Suppressor macrophage treated with lipopolysaccharide for 4 hours (primary cell): ENCODE measurements at places on chromosomes 16 and 17.

- DNase-seq, result peak; percentile 53
Measured at GRCh38 chr16:21659124-21659523, 4.6 kb upstream of the OTOA start.

DNA sequence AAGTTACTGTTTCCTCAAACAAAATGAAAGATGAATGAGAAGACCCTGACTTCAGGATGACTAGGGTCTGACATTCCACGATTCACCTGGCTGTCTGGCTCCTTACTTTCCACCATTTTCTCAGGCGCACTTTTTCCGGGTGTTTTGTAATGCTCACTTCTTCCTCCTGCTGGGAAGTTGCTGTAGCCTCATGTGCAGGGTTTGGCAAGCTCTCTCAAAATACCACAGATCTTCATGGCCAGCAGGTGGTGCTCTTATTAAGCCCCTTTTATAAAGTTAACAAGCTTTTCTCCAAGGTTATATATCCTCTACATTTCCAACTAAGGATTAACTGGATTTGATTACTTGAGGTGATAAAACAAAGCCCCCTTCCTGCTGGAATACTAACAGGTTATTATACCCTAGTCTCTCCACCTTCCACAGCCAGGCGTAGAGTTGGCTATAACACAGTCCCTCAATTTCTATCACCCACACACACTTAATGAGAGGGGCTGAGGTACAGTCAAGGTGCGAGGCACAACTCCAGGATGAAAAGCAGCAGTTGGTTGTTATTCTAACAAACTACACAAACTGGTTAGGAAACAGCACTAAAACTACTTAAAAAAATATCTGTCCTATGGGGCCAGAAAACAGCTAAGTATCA, 45.4 kb downstream of the STH start:
- peak; percentile 75 for DNase-seq

DNA sequence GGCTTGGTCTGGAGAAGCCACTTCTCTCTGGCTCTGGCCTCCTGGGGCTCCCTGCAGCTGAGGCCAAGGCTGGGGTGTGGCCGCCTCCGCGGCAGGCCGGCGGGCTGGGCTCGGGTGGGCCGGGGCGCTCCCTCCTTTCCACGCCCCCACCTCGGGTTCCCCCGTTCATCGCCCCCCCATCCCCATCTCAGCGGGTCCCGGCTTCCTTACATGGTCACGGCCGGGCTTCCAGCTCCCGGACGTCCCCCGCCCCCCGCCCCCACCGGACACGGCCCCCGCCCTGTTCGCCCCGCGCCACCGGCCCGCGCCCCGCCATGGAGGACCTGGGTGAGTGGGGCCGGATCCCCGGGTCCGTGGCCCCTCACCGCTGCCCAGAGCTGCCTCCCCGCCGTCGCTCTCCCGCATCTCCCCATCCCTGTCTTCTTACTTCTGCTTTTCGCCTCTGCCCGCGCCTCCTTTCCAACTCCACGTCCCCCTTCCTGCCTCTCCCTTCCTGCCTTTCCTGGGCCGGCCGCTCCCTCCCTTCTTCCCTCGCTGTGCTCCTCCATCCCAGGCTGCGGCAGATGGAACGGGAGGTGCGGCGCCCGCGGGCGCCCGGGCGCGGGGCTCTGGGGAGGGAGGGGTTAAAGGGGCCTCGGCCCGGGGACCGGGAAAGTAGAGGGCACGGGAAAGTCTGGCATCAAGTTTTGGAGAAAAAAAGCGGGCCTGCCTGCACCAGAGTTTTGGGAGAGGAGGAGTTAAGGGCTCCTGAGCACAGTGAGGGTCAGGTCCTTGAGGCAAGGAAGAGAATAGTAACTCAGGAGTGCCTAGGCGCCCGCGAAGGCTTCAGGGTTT, at the start of gene TGFB1I1:
TSS of gene TGFB1I1 (plus strand) at position 278 of the 834 bp plus-strand sequence. CDS start at position 315, 37 bp downstream.
- no peak for DNase-seq

DNA sequence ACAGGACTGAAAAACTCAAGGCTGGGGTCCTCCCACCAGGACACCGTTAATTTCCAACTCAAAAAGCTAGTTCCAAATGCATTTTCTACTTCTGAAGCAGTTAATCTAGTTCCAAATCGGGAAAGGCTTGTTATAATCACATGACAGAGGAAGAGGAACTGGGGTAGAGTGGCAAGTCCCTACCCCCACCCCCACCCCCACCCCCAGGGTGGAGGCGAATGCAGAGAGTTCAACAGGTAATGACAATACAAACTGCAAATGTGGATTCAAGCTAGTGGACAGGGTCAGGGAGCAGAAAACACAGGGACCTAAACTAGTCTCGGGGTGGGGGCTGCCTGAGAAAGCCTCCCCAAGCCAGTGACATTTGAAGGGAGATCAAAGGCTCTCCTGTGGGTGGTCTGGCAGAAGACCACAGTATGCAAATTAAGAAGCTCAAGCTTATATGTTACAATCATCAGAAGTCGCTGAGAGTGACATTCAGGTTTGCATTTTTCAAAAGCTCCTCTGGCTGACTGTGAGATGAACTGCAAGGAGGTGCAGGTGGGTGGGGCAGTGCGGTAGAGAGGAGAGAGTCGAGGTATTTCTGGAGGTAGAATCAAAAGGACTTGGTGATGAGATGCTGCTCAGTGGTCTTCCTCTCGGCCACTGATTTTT, 56.4 kb upstream of the SLC25A19 start:
- peak; percentile 49 for DNase-seq

DNA sequence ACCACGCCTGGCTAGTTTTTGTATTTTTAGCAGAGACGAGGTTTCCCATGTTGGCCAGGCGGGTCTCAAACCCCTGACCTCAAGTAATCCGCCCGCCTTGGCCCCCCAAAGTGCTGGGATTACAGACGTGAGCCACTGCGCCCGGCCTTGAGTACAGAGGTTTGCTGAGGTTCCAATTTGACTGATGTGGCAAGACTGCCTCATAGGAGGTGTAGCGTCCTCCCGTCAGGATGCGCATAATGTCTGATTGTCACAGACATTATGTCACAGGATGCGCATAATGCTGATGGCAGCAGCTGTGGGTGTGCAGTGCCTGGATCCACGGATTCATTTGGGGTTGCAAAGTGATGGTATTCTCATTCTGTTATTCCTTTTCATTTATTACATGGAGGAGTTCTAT, 45.2 kb downstream of the HAPSTR1 start:
- DNase-seq, result no peak

- peak; percentile 31 for DNase-seq
Measured at GRCh38 chr17:17062866-17063265, 20.6 kb downstream of the MPRIP start.

GRCh38 chr17:33838281-33838680, 416.8 kb upstream of the CCL2 start:
- DNase-seq, result no peak

- DNase-seq, result no peak
Measured at GRCh38 chr16:3503523-3503922, 2.7 kb downstream of the CLUAP1 start.

DNA sequence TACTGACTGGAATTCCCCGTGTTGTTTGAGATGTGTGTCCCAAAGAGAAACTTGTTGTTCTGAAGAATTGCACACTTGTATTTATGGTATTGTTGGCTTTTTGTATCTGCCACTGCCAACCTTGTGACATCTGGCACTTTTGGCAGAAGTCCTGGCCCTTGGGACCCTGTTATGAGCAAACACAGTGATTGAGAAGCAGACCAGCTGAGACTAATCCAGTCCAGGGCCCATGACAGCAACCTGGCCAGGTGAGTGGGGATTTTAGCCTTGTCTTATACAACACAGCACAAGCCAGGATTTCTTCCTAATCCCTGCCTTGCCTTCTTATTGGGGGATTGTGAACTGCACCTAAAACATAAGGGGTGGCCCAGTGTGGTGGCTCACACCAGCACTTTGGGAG, 80.0 kb downstream of the NTN1 start:
- DNase-seq, result no peak

DNA sequence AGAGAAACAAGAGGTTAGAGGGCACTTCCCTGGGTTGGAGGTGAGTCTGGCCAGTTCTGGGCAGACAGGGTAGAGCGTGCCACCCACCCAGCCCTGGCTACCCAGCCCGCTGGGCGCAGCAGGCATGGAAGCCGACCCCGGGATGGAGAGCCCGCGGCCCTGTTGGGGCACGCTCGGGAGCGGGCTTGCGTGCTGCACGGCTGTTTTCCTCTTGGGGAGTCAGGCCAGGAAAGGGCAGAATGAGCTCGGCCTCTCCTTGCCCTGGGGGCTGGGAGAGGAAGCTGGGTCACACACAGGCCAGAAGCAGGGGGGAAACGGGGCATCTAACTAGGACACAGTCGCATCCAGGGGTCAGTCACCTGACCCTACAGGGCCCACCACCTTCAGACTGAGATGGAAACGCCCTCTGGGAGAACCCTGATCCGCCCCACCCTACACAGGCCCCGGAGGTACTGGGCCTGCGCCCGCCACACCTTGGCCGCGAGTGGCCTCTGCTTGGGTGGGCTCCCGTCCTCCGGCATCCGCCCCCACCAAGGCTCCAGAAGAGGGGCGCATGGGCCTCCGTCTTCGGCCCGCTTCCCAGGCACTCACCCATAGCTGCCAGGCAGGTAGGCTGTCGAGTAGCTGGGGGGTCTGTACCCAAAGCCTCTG, 1.2 kb downstream of the SOX15 start:
- DNase-seq, result no peak

DNA sequence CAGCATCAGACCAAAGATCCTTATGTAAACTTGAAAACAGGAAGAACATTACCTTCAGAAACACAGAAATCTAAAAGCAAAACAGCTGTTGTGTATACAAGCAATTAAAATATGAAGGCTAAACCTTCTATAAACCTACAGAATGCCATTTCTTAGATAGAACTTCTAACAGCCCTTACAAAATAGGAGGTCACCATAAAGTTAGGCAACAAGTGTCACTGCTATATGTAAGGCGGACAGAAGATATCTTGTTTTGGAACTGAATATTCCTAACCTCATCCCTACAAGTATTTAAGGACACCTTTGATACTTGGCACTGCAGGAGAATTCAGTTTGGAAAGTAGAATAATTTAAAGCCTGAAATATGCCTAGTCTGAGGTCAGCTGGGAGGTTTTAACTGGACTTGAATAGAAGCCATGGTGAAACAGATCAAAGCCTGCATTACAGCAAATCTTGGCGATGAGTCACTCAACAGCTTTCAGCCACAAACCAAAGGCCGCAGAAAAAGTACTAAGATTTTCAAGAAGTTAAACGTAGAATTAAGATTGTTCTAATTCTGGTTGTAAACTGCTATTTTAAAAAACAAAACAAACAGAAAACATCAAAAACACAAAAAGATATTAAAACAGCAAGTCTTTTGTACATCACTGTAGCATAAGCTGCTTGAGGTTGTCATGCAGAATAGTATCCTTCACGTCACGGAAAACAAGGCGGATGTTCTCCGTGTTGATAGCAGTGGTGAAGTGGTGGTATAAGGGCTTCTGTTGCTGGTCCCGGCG, 42.7 kb downstream of the GNA13 start:
- peak; percentile 78 for DNase-seq

- peak; percentile 91 for DNase-seq
Measured at GRCh38 chr16:85010931-85011845, at the start of gene ZDHHC7. Gene ZDHHC7 (minus strand): TSS chr16:85011535. CDS start chr16:84990618, 20,917 bp downstream.

- peak; percentile 79 for DNase-seq
Measured at GRCh38 chr16:80526418-80527061, 14.3 kb upstream of the DYNLRB2 start.

GRCh38 chr16:86476956-86477534, 33.3 kb upstream of the FOXF1 start:
- DNase-seq, result no peak

DNA sequence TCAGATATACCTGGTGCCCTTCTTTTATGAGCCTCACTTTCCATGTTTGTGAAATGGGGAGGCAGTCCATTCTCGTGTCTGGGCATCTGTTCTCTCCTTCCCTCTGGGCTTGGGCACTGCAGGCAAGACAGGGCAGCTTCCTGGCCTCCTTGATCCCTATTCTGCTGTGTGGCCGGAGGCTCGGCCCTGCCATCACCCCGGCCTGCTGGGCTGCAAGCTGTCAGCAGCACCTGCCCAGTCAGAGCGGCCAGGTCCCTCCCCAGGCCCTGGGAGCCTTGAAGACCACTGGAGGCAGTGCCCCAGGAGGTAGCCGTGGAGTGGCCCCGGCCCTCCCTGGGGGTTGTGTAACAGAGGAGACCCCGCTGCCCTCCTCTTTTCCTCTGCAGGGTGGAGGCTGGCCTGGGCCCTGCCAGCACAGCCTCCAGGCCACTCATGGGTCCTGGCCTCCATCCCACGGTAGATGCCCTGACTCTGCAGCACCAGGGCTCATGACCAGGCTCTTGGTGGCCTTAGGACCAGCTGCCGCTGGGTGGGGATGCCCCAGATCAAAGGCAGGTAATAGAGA, 9.2 kb downstream of the KCNJ12 start:
- no peak for DNase-seq

DNA sequence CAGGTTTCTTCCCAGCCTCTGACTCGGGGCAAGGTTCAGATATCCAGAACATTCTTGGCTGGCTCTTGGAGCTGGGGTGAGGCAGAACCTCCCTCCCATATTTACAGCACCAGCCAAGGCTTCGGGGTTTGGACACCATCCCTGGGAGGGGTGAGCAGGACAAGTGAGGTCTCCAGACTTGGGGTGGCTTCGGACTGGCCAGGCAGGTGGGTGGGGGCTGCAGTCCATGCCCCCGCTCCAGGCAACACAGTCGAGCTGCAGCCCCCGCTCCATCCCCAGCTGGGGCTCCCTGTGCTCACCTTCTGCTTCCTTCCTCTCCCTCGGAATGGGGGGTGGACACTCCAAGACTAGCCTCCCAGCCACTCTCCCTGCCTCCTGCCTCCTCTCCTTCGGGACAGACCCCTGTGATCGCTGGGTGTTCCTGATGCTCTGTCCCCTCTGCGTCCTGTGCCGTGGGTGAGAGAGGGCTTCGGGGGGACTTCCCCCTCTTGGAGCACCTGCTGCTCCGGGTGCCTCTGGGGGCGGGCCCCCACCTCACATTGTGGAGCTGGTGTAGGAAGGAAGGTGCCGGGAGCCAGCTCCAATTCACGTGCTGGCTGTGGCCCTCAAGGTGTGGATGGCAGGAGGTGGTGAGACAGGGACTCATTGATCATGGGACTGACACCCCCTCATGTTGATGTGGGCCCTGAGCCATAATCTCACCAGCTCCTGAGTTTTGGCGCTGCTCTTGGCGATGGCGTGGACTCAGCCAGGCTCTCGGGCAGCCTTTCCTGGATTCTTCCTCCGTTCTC, 189.2 kb downstream of the SEC14L1 start:
- DNase-seq, result no peak

DNA sequence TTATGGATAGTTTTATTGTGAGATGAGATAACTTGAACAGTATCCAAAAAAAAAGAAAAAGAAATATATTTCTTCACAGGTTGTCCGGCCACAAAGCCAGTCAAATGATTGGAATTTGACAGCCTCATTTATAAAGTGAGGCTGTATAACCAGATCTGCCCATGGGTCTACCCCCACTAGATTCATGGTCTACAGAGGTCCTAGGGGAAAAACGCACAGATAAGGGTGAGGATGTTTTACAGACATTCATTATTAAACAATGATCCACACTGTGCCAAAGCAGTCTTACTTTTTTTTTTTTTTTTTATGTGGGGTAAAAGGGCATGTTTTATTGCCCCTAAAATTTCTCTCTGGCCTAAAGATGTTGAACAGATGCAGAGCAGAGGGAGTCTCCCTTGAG, 1503.0 kb upstream of the CDH8 start:
- DNase-seq, result no peak
